ENCODE measurements at places on chromosomes 3 and 15.

DNA sequence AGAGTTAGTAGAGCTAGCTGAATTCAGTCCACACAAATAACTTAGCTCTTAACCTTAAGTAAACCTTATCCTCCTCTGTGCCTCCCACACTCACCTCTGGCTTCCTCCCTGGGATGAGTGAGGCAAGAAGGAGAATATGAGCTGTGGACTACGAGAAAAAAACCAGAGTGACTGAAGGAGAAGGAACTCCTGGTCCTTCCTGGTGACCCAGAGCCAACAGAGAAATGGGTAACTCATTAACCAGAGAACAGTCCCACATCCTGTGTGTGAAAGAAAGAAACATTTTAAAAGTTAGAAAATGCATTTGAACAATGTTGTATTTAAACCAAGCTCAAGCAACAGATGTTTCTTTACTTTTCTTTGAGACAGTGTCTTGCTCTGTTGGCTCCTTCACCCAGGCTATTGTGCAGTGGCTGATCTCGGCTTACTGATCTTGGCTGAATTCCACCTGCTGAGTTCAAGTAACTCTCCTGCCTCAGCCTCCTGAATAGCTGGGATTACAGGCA is 27.5 kb upstream of the FAM81A start:
- no peak for DNase-seq

DNA sequence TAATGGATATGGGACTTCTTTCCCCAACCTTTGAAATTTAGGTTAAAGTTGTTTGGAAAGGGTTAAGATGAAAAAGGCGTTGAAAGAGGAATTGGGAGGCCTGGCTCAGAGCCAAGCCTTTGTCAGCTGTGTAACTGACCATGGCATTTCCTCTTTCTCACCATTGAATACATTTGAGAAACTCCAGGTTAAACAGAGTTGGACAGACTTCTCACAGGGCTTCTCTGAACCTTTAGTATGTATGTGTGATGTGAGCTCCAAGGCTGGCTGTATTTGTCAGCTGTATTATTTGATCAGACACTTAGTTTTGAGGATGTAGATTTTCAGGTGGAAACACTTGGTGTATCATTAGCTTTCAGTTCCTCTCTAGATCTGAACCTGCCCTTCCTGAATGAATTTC is 136.4 kb upstream of the GOLGA6L4 start:
- DNase-seq = no peak

DNA sequence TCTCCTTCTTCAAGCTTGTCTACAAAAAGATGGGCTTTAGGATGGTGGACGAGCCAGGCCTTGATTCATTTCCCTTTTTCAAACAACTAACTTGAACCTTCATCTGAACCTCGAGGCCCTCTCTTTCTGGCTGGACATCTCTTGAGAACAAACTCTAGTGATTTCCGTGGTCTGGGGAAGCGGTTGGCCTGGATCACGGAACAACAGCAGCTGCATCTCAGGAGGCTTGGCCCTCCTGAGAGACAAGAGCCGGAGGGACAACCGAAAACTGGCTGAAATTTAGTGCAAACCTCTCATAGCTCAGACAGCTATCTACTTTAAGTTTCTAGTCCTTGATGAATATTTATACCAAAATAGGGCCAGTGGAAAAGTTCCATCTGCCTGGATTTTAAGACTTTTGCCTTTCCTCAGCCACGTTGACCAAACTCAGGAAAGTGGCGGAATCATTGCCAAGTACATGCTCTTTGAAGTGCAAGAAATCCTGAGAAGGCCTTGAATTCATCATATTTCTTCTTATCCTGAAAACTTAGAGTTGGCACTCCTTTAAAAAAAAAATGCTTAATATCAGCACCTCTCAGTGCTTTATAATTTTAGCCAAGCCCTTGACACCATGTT is 14.5 kb downstream of the LMCD1 start:
- DNase-seq = no peak

DNA sequence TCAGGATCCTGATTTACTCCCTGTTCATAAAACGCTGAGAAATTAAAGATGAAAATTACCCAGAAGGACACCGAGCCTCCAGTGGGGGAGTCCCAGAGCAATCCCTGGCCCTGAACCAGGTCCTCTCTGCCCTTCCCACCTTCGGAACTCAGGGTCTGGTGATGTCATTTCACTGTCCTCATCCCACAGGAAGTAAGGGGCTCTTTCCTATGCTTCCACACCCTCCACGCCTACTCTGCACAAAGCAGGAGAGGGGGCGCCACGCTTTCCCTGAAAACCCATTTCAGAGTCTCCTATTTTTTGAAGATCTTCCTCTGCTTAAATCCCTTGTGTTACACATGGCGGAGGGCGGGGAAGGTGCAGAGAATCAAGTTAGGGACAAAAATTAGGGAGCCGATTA is 18.8 kb downstream of the MEGF11 start:
- DNase-seq = no peak

DNA sequence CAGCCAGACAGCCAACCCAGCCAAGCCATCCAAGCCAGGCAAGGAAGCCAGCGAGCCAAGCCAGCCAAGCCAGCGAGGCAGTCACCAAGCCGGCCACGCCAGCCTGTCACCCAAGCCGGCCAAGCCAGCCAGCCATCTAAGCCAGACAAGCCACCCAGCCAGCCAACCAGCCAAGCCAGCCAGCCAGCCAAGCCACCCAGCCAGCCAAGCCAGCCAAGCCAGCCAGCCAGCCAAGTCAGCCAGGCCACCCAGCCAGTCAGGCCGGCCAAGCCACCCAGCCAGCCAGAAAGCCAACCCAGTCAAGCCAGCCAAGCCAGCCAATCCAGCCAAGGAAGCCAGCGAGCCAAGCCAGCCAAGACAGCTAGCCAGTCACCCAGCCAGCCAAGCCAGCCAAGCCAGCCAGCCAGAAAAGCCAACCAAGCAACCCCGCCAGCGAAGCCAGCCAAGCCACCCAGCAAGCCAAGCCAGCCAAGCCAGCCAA is 201.2 kb downstream of the GOLGA6L6 start:
- DNase-seq = no peak

GRCh38 chr15:35215093-35215492 is 130.0 kb upstream of the NANOGP8 start:
- no peak for DNase-seq

DNA sequence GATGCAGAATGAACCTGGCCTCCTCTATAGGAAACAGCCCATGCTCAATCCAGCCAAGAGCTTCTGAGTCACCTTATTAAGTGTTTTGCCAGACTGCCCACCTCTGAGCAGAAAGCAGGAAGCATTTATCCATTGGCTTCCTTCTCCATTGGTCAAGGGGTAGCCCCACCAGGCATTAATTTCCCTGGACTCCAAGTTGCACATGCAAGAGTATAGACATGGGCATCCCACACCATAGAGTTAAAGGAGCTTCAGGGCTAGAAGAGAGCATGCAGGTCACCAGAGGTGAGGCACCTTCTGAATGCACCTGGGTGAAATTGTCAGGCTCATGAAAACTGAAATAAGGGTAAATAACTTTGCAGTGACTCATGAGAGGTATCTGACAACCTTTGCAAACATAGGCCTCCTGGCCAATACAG is 230.8 kb upstream of the STAC start:
- no peak for DNase-seq

- DNase-seq = no peak
Observed at GRCh38 chr3:134296616-134297015, 46.0 kb upstream of the RYK start.

- DNase-seq = no peak
Observed at GRCh38 chr3:66154444-66154861, 66.3 kb upstream of the SLC25A26 start.

DNA sequence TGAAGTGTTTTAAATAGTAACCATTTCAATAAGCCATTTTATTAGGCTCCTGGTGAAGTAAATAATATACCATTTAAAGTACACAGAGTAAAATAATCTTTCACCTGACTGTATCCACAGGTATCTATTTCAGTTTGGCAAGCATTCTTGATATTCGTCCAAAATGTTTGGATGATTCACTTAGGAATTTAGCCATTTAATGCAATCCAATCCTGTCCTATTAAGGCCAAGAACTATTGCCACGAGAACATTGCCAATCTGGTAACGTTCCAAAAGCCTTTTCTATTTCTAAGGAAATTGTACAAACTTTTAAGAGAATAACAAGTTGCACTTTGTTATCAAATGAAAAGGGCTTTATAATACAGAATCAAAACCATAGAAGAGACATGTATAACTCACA is 209.8 kb upstream of the THRB start:
- no peak for DNase-seq

GRCh38 chr15:58517682-58518525 is 86.1 kb downstream of the LIPC start:
- no peak for DNase-seq
